ENCODE measurements at places on chromosomes 5 and 9.
A peak's percentile ranks its signal among the peaks of the same experiment; 100 is the strongest.

DNA sequence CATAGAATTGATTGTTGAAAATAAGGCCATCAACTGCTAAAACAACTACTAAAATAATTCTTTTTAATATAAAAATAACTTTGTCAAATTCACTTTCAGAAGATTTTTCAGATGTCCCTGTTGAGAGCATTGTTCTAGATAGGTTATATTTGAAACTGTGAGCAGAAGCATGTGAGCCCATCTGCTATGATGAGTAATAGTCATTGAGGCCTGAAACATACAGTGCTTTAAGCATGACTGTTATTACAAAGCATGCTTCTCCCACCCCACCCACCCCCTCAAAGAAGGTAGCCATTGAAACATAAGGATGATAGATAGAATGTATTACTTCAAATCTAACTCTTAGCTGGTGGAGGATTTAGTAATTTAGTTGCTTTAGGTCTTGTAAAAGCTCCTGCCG lies 86.0 kb downstream of the UHRF2 start:
- no peak for DNase-seq

DNA sequence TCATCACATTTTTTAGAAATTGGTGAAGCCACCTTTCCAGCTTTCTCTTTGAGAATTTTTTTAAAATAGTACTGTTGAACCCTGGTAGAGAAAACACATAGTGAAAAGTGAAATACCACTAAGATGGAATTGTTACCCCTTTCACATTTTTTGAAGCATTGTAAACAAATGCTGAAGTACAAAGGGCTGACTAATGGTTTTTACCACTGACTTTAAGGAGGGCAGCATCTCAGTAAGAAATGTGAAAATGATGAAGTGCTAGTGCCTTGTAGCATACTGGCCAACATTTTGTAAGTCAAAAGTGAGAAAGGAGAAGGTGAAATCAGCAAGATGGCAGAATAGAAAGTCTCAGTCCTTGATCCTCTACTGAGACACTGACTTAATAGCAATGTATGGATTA lies 320.6 kb downstream of the PJA2 start:
- DNase-seq, result no peak

DNA sequence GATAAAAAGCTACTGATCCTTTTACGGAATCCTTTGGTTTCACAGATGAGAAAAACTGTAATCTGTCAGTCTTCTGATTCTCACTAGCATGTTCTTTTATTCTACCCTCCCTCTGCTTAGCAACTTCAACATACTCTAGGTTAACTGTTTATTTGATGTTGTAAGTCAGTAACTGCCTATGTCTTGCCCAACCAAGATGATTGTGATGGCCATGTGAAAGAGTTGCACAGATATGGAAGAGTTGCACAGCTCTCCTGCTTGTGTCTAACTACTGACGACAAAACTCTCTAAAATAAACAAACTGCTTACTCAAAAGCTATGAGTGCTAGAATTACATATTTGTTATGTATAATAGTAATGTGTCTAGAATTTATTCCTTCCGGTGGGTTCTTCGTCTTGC lies 227.3 kb upstream of the DAB2 start:
- no peak for DNase-seq

DNA sequence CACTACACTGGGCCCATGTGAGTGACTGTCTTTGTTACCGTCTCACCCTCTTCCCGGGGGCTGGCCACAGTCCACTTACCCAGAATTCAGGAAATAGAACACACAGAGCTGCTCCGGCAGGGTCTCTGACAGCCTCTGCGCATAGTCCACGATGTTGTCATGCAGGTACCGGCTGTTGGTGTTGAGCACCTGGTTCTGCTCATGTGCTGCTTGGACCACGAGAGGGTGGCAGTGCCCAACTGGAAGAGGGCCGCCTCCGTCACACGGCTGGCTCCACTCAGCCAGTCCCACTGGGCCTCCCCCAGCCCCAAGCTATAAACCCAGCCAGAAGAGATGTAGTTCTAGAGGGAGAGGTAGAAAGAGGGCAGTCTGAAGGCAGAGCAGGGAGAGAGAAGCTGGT lies 2.7 kb downstream of the PHYKPL start:
- no peak for DNase-seq

GRCh38 chr5:145429170-145429569 lies 406.0 kb downstream of the PRELID2 start:
- no peak for DNase-seq

DNA sequence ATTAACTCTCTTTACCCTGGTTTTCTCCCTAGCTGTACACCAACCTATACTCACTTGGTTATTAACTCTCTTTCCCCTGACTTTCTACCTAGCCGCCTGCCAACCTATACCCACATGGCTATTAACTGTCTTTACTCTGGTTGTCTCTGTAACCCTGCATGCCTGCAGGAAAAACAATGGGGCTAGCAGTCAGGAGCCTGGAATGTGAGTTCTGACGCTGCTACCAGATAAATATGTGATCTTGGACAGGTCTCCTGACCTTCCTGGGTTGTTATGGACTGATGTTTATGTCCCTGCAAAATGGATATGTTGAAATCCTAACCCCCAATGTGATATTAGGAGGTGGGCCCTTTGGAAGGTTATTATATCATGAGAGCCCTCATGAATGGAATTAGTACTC lies 119.2 kb downstream of the SMARCA2 start:
- no peak for DNase-seq

DNA sequence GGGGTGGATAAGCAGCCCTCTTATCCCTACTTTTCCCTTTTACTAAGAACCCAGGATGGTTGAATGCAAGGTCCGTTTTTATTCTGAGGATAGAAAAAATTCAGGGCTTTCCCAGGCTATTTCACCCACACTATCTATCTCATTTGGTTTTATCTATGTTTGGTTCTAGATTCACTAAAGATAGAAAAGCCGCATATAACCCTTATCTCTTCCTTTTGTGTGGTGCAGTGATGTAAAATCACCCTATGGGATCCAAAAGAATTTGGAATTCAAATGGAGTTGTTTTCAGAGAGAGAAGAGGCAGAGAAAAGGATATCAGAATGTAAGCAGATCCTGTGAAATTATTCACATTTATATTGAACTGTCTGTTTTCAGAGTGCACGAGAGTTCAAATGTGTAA lies 236.3 kb upstream of the RFX3 start:
- DNase-seq, result no peak

GRCh38 chr5:3601911-3602782 lies 6.5 kb downstream of the IRX1 start:
- no peak for DNase-seq

DNA sequence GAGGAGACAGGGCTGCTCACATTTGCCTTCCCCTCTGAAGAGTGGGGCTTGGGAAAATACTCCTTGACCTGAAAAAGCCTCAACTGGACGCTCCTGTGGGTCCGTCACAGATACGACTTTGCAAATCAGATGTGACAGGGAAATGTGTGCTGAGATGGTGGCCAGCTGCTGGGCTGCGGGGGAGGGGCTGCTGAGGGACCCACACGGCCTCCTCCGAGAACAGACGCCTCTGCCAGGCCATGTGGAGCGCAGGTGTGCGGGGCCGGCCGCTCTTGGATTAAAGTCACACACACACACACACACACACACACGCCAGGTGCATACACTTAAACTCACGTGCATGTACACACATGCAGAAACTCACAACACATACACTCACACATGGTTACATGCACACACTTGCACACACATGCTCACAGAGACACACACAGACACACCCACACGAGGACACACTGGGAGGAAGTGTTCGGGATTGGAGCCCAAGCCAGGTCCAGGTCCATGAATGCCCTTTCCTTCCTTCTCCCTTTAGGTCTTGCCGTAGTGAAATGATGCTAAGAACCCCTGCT lies 167.4 kb downstream of the GAPVD1 start:
- DNase-seq, result no peak

- peak; percentile 25 for DNase-seq
These were observed 529 bp downstream of the CSNK1A1 start for GRCh38 chr5:149550594-149551226.

- DNase-seq, result no peak
These were observed 15.4 kb downstream of the RNF130 start for GRCh38 chr5:180056153-180056552.

GRCh38 chr5:72041654-72042053 lies 65.6 kb upstream of the MAP1B start:
- DNase-seq, result no peak

GRCh38 chr5:107291866-107292265 lies 378.9 kb downstream of the EFNA5 start:
- DNase-seq, result no peak

GRCh38 chr5:62152394-62153087 lies 153.5 kb upstream of the KIF2A start:
- DNase-seq, result no peak

- no peak for DNase-seq
These were observed 43.9 kb upstream of the EGFL7 start for GRCh38 chr9:136618580-136619547.

- DNase-seq, result peak; percentile 23
These were observed 46.8 kb downstream of the APTX start for GRCh38 chr9:32954642-32955041.

DNA sequence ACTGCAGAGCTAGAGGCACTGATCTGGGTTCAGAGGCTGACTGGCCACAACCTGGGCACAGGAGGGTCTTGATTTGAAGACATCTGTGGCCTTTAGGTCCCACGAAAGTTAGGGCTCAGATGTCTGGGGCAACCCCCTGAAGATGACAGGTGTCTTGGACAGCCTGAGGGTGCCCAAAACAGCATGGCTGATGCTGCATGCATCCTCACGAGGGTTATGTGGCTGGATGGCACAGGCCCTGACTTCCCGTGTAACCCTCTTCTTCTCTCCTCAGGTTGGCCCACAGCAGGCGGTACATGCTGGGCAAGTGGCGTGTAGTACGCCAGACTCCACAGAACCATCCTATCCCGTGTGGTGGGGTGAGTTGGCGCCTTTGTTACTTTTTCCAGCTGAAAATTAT lies 29.8 kb upstream of the GFPT2 start:
- DNase-seq, result no peak

- peak; percentile 30 for DNase-seq
These were observed 288.9 kb downstream of the RAB3C start for GRCh38 chr5:58871648-58872242.

DNA sequence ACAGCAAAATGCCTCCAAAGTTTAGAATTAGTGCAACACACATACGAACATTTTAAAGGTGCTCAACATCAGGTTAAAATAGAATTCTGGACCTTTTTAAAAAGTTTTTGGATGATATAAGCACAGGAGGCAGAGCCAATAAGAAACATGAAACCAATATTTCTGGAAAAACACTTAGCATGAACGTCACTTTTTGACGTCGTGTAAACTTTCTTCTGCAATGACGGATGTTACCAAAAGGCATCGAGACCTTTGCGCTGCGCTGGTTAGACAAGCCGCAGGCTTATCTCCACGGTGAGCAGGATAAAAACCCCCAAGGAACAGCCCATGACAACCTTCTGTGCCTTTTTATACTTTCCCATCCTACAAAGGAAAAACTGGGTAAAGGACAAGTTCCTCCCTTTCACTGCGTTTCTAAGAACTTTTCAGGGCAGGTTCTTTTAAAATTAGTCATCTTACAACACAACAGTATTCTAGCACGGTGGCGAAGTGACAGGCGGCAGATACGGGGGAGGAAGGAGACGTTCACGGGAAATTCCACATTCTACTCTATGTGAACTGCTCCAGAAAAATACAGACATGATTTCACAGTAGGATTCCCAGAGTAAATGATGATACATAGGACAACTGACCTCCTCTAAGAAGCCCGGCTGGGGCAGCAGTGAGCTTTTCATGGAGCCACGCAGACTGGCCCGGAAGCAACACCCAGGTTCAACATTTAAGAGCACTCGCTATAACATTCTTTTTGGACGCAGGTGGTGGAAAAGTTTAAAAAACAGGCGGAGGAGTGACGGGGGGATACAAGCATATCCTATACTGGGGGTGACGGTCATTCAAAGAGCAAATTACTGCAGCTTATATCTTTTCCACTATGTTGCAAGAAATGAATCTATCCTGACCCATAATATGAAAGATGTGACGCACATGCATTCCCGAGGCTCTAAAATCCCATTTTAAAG lies 52.4 kb downstream of the USP20 start:
- no peak for DNase-seq

DNA sequence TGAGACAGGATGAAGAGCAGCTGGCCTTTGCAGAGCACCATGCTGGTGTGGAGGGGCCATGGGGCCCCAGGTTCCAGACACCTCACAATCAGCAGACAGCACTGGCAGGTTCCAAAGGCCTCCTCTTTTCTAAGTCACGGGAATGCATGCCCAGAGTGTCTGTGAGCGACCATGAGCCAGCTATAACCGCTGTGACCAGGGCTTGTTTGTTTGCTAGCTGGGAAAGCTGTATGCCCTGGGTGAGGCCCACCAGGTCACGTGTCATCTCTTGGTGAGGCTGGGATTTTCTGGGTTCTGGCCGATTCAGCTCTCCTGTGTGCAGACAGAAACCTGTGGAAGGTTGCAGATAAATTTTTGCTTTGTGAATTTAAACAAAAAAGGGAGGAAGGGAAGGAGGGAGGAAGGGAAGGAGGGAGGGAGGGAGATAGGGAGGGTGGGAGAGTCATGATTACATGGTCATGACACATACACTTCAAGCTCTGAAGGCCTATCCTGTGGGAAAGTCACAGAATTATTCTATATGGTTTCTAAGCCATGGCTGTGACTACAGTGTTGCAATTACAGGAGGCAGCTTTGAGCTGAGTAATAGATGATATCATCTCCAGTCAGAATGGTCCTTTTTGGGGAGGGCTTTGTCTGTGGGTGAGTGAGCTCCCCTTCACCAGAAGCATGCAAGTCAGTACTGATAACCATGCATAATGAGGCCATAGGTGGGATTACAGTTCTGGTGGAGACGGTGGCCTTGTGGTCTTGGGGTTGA lies 37.2 kb downstream of the PAPPA start:
- DNase-seq, result peak; percentile 47

GRCh38 chr9:4221931-4222330 lies 77.9 kb downstream of the GLIS3 start:
- DNase-seq, result no peak

GRCh38 chr9:10586407-10586806 lies 26.4 kb downstream of the PTPRD start:
- no peak for DNase-seq

DNA sequence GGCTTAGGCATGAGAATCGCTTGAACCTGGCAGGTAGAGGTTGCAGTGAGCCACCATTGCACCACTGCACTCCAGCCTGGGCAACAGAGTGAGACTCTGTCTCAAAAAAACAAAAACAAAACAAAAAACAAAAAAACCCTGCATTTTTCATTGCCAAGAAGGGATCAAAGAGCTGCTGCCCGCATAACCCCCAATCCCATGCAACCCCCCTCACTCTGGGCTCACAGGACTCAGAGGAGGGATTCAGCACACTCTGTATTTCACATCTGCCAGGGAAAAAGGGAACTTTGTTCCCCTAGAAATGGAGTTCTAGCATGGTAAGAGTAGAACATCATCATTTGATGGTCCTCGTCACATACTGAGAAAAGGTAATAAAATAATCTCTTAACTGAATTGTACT lies 153.9 kb upstream of the GNA14 start:
- DNase-seq, result no peak

GRCh38 chr5:150080696-150081435 lies 5.5 kb downstream of the CSF1R start:
- no peak for DNase-seq

GRCh38 chr5:11719888-11720481 lies 184.3 kb downstream of the CTNND2 start:
- peak; percentile 66 for DNase-seq

- DNase-seq, result no peak
These were observed 33.4 kb downstream of the GCNT4 start for GRCh38 chr5:75018805-75019587.
